ENCODE measurements at places on chromosomes 7 and 10. TPM values are rescaled to one million over a fixed set of nuclear protein-coding genes. Genes with fewer than 3 reads are reported as not detected.

GRCh38 chr7:66905689-66906088 is 15.3 kb upstream of the TMEM248 start:
- no peak for DNase-seq

GRCh38 chr10:126009650-126010049 is 113.3 kb downstream of the FANK1 start:
- no peak for DNase-seq

DNA sequence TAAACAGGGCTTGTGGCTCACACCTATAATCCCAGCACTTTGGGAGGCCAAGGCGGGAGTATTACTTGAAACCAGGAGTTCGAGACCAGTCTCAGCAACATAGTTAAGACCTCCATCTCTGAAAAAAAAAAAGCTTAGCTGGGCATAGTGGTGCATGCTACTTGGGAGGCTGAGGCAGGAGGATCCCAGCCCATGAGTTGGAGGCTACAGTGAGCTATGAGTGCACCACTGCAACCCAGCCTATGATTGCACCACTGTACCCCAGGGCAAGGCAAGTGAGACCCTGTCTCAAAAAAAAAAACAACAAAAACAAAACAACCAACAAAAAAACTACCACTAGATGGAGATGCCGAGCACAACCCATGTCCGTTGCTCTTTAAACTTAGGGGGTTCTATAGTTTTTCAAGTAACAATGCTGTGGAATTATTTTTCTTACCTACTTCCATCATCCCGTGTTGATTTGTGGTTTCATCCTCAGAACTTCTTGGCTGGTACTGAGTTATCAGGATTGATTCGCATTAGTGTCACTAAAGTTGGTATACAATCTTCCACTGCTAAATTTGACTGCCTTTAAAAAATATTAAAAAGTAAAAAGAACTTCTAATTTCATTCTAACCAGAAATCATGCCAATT is 12.2 kb upstream of the REPIN1 start:
- no peak for DNase-seq

- no peak for DNase-seq
These were observed 2.9 kb downstream of the PPP1R3A start for GRCh38 chr7:113915956-113916355.

DNA sequence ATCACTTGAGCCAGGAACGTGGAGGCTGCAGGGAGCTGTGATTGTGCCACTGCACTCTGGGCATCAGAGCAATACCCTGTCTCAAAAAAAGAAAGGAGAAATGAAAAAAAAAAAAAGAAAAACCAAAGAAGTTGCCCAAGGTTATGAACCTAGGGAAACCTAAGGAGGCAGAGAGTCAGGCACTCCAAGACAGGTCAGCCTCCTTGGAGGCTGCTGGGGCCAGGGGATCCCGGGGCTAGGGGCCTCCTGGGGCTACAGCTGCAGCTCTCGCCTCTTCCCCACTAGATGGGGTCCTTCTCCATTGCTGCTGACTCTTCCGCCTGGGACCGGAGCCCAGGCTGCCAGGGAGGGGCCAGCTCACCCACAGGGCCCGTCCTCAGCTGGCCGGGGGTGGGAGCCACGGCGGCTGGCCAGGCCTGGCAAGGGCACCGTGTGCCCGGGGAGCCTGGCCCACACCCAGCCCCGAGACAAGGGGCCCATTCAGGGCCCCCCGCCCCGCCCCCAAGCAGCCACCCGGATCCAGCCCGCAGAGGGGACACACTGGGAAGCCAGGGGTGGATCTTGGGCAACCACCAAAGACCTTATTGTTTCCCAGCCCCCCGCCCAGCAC is 1.7 kb upstream of the SPACDR start:
- no peak for DNase-seq

DNA sequence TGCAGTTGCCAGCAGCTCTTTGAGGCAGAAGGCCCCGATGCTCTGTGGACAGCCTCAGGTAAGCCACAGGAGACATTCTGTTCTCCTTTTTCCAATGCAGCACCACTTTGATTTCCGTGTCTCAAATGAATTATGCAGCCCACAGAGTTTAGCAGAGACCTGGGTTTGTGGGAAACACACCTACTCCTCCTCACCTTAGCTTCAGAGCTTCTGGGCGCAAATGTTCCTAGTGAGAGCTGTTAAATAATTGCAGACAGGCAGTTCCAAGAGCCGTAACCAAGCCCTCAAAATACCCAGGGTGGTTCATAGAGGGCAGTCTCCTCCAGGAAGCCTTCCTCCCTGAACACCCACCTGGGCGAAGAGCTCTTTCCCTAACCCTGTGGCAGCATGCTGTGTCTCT is 69.2 kb upstream of the AGK start:
- no peak for DNase-seq

DNA sequence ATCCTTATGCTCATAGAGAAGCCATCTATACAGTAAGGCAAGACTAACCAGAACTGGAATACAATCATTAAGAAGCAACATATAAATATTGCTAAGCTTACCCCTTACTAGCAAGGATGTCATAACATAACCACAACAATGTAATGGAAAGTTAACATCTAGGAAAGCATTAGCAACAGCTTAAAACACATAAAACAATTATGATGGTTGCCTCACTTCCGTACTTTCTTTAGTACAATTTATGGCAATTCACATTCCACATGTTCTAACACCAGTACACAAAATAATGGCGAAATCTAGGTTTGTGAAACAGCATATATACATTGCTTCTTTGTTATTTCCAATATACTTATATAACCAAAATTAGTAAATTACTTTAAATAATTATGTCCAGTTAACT is 195.0 kb downstream of the AHR start:
- no peak for DNase-seq

DNA sequence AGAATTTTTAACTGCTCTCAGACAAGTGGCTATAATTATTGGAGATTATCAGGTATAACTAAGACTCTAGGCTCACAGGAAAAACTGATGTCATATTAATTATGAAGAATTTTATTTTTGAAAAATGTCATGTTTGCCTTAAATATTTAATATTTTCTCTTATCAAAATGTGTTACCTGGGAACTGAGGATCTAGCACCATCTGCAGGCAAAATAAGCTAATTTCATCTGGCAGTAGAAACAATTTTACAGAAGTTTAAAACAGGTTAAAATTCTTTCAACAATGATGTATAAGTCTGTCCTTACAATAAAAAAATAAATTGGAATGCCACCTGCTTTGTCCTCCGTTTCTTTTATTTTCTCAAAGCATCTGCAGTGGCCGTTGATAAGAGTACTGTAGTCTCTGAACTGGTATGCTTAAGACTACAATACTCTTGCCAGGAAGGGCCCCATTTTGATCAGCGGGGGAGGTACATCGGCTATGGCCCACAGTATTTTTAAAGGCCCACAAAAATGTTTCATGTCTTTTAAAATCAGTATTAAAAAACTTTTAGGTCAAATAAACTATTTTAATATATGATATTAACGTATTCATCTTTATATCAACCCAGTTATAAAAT is 81.3 kb downstream of the VWDE start:
- no peak for DNase-seq

DNA sequence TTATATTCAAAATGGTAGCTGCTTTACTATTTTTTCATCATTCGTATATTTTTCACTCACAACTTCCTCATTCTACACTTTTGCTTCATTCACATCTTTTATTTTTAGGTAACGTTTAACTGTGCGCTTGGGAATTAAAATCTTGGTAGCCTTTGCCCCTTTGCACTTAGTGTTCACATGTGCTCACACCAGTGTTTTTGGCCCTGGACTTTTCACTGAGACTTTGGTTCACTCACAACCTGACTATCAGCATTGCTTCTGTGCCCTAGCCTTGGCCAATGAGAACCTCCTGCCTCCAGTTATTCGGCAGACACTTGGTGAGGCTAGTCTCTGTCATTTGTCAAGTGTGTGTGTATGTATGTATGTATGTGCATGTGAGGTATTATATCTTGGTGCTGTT is 596.9 kb downstream of the SORCS1 start:
- no peak for DNase-seq

GRCh38 chr7:69295977-69296376 is 302.3 kb upstream of the AUTS2 start:
- no peak for DNase-seq

DNA sequence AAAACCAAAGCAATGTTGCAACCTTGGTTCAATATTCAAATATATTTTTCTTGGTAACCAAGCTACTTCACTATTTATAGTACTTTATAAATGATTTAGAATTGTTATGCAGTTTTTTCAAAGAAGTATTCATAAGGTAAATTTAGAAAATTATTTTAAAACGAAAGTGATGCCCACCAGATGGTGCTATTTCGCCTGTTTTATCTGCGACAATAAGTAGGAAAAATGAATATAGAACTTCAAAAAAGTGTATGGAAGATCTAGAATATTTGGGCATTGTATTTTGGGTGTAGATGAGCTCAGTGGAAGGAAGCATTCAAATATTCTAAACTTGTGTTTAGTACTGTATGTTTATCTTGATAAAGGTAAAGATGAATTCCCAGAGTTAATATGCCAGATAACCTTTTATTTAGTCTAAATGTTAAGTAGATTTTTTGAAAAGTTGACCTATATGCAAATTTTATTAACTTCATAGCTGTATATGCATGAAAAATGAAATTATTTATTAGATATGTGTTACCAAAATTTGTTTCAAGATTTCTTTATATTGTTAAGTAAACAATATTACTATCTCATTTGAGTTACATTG is 93.2 kb downstream of the ADK start:
- DNase-seq, result no peak

DNA sequence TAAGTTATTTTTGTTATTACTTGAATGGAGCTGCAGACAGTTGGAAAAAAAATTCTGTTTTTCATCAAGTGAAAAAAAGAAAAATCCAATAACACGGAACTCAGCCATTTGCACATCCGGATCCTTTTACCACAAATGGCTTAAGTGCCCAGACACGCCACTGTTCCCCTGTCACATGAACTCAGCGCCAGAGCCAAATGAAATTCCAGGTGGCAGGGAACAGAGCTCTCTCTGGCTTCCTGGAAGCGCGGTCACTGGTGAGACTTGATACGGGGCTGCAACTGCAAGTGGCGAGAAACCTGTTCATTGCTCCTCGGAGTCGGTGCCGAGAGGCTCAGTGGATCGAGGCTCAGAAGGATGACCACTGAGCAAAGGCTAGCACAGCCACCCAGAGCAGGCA is 60.8 kb upstream of the NPTX2 start:
- no peak for DNase-seq

- no peak for DNase-seq
These were observed 2.3 kb downstream of the LLCFC1 start for GRCh38 chr7:142941541-142941940.

GRCh38 chr7:95684037-95684436 is 87.7 kb upstream of the PDK4 start:
- no peak for DNase-seq

Gene GDF2
- total RNA-seq, result not detected

Gene ACTL6B
- total RNA-seq, result not detected

Gene FMC1
- 4.1 TPM for total RNA-seq

Gene LIPF
- not detected for total RNA-seq

Gene OPN1SW
- total RNA-seq, result not detected

Gene HOXA6
- total RNA-seq, result 3.8 TPM

Gene NEUROG3
- total RNA-seq, result not detected

Gene MAGI2
- total RNA-seq, result 9.3 TPM

Gene TMEM140
- total RNA-seq, result 39.1 TPM
